Kidney epithelial cell (primary cell): ENCODE measurements at places on chromosomes 2 and 18. TPM values are rescaled to one million over a fixed set of nuclear protein-coding genes. Genes with fewer than 3 reads are reported as not detected.

Gene PARD6G
- total RNA-seq: 9.3 and 9.4 TPM in 2 replicates

- DNase-seq: no peak
These were observed 282.5 kb downstream of the SLC8A1 start for GRCh38 chr2:40169430-40169829.

DNA sequence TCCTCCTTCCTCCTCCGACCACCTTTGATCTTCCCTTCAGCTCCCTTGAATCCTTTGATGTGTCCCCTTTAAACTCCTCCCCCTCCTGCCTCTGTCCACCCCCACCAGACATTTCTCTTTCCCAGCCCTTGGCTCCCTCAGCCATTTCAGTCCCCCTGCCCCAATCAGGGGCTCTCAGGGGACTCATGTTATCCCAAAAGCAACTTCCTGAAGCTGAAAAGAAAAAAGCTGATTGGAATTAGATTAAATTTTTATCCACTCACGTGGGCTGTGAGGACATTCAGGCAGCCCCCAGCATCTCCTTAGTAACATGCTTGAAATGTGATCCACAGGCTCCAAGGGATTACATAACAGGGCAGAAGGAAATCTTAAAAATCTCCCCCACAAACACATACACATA lies 81.3 kb downstream of the NEURL3 start:
- DNase-seq: no peak

- DNase-seq: no peak
These were observed 212.1 kb downstream of the ARL6IP6 start for GRCh38 chr2:152930501-152930900.

- DNase-seq: no peak
These were observed 67.5 kb downstream of the SPATS2L start for GRCh38 chr2:200373973-200374416.

Gene ZNF385B
- 0.25 TPM in 1 of 2 replicates, not detected in the other for total RNA-seq

Gene RAMP1
- 3.1 and 4.4 TPM in 2 replicates for total RNA-seq

Gene THSD7B
- total RNA-seq: 0.04 and 0.62 TPM in 2 replicates

Gene C2orf80
- not detected in 2 replicates for total RNA-seq

Gene COL4A4
- total RNA-seq: 3.4 and 4.0 TPM in 2 replicates

DNA sequence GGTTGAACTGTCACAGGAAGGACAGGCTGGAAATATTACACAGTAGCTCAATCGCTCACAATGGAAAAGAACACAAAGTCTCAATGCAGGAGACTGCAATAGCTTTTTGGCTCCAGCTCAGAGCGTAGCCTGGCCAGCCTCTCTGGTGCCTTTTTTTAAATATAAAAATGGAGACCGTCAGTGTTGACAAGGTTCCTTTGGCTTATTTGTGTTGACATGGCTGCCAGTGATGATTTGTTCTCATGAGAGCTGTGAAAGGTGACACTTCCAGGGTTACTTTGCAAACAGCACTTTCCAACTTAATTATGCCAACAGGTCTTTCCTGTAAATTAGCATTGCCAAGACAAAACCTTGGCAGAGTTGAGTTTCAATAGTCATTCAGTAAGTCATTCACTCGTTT lies 70.8 kb downstream of the KCNE4 start:
- no peak for DNase-seq

Gene DOCK10
- total RNA-seq: 1.2 and 5.0 TPM in 2 replicates

Gene SRD5A2
- total RNA-seq: under 0.01 and 0.17 TPM in 2 replicates

- DNase-seq: no peak
These were observed 149.3 kb upstream of the PGAP1 start for GRCh38 chr2:197075754-197076337.

Gene SULT1C2
- 8.4 and 10.4 TPM in 2 replicates for total RNA-seq

Gene TCF23
- total RNA-seq: not detected in 2 replicates

DNA sequence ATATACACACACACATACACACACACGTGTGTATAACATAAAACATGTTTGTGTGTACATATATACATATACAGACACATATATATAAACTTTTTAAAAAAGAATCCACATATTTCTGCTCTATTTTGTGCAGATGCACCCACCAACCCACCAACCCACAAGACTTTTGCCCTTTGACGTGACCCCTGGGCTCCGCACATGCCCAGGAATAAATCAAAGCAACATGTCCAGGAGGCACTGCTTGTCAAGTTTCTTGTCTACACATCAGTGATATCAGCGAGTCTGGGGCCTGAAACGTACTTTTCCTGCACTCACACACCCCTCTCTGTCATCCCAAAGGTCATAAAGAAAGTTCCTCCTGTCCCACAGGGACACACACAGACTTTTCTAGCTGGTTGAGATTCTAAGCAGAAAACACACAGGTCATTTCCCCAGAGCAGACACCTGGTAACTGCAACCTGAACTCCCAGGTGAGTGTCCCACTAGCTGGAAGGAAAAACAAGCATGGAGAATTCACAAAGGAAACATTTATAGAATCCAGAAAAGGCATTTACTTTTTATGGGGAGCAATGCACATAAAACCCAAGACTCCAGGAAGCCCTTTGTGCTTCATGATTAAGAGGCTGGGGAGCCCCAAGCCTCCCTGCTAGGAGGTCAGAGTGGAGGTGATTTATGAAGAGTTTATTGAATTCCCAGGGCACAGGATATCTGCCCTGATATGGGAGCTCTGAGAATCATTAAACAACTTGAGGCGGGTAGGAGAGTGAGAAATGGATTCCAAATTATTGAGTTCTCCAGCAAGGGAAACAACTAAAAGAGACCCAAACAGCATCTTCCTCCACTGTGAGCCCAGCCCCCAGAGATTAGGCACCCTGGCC lies 211.6 kb downstream of the MGAT5 start:
- DNase-seq: no peak

- DNase-seq: peak; percentile 12
These were observed 43.8 kb upstream of the SCN9A start for GRCh38 chr2:166419616-166419934.

GRCh38 chr2:12816379-12817306 lies 99.9 kb downstream of the TRIB2 start:
- peak; percentile 32 for DNase-seq

Gene TET3
- total RNA-seq: 11.0 and 13.7 TPM in 2 replicates

DNA sequence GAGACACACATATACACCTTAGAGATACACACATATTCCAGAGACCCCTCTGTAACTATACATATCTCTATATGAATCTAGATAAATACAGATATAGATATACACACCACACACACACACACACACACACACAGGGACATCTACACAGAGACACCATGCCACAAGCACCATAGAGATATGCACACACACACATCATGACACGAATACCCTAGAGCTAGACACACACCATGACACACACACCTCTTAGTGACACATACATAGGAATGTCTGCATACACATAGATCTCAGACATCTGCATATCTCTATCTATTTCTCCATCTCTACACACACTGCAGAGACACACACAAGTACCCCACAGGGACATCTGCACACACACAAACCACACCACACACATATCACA lies 270.0 kb downstream of the CYRIA start:
- no peak for DNase-seq
